ENCODE measurements at places on chromosomes 6 and 20. TPM values are rescaled to one million over a fixed set of nuclear protein-coding genes. Genes with fewer than 3 reads are reported as not detected.

Gene RAET1E
- total RNA-seq, result 1.1 TPM

Gene ADA
- total RNA-seq, result 6.9 TPM

Gene TASP1
- total RNA-seq, result 7.2 TPM

Gene GJA1
- total RNA-seq, result 957 TPM

Gene PNLDC1
- total RNA-seq, result not detected

Gene OPRL1
- 0.88 TPM for total RNA-seq

Gene DAAM2
- 2.3 TPM for total RNA-seq

Gene RSPO3
- 0.66 TPM for total RNA-seq

Gene EGFL8
- total RNA-seq, result 0.86 TPM

Gene OPN5
- not detected for total RNA-seq

Gene PBOV1
- not detected for total RNA-seq

Gene ADGRF4
- total RNA-seq, result 0.22 TPM

Gene ARFRP1
- 43.4 TPM for total RNA-seq

Gene DUSP15
- total RNA-seq, result not detected

Gene TREM2
- not detected for total RNA-seq

Gene CNKSR3
- total RNA-seq, result 3.1 TPM

Gene ZFP57
- not detected for total RNA-seq

Gene CENPW
- 8.0 TPM for total RNA-seq

Gene CCM2L
- not detected for total RNA-seq

Gene NTSR1
- total RNA-seq, result 0.22 TPM

Gene HRH3
- total RNA-seq, result not detected

Gene C6orf132
- 2.3 TPM for total RNA-seq

Gene ANGPT4
- total RNA-seq, result not detected

Gene CALHM4
- not detected for total RNA-seq

Gene BMP2
- total RNA-seq, result 6.8 TPM

Gene RGS17
- 4.6 TPM for total RNA-seq

Gene PLA2G7
- total RNA-seq, result not detected

Gene PDE10A
- 2.0 TPM for total RNA-seq

Gene COL9A1
- total RNA-seq, result not detected

Gene ARHGAP40
- total RNA-seq, result 0.43 TPM

Gene NCOA5
- 30.4 TPM for total RNA-seq

Gene CYP39A1
- 0.22 TPM for total RNA-seq

Gene C20orf144
- total RNA-seq, result 0.14 TPM

Gene BMP5
- not detected for total RNA-seq

Gene TAGAP
- total RNA-seq, result not detected

Measured in placental pericyte (primary cell).